ENCODE measurements at places on chromosomes 12 and 14. TPM values are rescaled to one million over a fixed set of nuclear protein-coding genes. Genes with fewer than 3 reads are reported as not detected.

Gene KIF26A
- 4.8 TPM for total RNA-seq

Gene DIO3
- total RNA-seq = 0.99 TPM

Gene DAO
- total RNA-seq = not detected

DNA sequence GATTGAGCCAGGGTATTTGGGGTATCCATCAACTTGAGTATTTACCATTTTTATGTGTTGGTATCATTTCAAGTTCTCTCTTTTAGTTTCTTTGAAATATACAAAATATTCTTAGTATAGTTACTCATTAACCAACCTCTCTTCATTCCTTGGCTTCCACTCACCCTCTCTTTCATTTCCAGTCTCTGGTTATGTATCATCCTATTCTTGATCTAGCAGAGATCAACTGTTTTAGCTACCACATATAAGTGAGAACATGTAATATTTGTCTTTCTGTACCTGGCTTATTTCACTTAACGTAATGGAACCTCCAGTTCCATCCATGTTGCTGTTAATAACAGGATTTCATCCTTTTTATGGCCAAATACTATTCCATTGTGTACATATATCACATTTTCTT lies 86.9 kb downstream of the DACT1 start:
- H3K27ac ChIP-seq = no peak overlapping the region
- no peaks in the 10 kb centered on the region for H3K4me1 ChIP-seq
- H3K36me3 ChIP-seq = no peaks in the 10 kb centered on the region
- H3K4me3 ChIP-seq = no peak overlapping the region

- no peak overlapping the region for H3K27ac ChIP-seq
- peaks cover 19% of the 10 kb centered on the region for H3K4me1 ChIP-seq
- H3K4me3 ChIP-seq = no peak overlapping the region
- H3K36me3 ChIP-seq = no peaks in the 10 kb centered on the region
- no peak for DNase-seq
- no peaks in the 10 kb centered on the region for H3K27me3 ChIP-seq
Measured at GRCh38 chr12:93798279-93799151, 121.3 kb downstream of the CRADD start.

Gene TSPAN19
- not detected for total RNA-seq

GRCh38 chr12:30330565-30330964 lies 365.1 kb downstream of the IPO8 start:
- no peak overlapping the region for H3K4me3 ChIP-seq
- no peaks in the 10 kb centered on the region for H3K27me3 ChIP-seq
- DNase-seq = no peak
- no peak overlapping the region for H3K27ac ChIP-seq
- H3K4me1 ChIP-seq = no peaks in the 10 kb centered on the region
- H3K36me3 ChIP-seq = no peaks in the 10 kb centered on the region

DNA sequence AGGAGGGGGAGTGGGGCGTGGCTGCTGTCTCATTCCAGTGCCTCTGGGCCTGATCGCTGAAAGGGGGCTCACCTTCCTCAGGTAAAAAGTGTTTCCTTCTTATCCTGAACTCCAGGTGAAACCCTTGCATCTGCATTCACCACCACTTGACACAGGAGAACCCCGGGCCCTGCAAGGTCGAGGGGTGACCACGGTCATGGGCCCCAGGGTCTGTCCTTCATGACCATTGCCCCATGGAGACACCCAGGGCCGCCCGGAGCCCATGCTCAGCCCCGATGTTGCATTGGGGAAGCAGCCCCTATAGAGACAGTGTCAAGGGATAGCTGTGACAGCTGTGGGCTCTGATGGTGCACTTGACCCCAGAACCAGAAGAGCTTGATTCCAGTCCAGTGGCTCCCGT lies 34.4 kb upstream of the DYNC1H1 start:
- H3K27ac ChIP-seq = no peak overlapping the region
- peaks cover 22% of the 10 kb centered on the region for H3K4me1 ChIP-seq
- no peak for DNase-seq
- H3K4me3 ChIP-seq = no peak overlapping the region

- no peak for DNase-seq
- no peak overlapping the region for H3K4me3 ChIP-seq
- no peaks in the 10 kb centered on the region for H3K27me3 ChIP-seq
- no peak overlapping the region for H3K27ac ChIP-seq
Measured at GRCh38 chr14:31717294-31718085, 156.3 kb downstream of the NUBPL start.

DNA sequence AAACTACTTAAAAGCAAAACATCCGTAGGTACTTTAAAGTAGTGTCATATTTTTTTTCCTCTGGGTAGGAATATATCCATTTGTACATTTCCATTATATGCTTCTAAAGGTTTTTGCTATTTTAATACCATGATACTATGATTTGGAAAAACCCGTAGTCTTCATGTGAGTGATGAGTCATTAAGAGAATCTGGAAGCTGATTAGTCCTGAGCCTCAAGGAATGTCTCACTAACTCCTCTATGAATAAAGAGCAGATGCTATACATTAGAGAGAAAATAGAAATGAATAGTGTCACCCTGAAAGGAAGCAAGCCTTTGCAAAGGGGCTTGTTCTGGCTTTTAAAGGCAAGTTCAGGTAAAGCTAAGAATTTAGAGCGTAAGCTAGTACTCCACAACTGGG lies 432.1 kb downstream of the CCDC91 start:
- H3K4me3 ChIP-seq = no peak overlapping the region
- H3K27me3 ChIP-seq = no peaks in the 10 kb centered on the region
- no peak overlapping the region for H3K27ac ChIP-seq
- no peak for DNase-seq
- no peaks in the 10 kb centered on the region for H3K36me3 ChIP-seq

- H3K4me1 ChIP-seq = no peaks in the 10 kb centered on the region
- DNase-seq = no peak
- H3K27ac ChIP-seq = no peak overlapping the region
- H3K36me3 ChIP-seq = no peaks in the 10 kb centered on the region
Measured at GRCh38 chr12:92726850-92727249, 24.1 kb downstream of the PLEKHG7 start.

GRCh38 chr14:65304963-65305362 lies 107.6 kb upstream of the FUT8 start:
- DNase-seq = no peak
- H3K27ac ChIP-seq = no peak overlapping the region
- no peaks in the 10 kb centered on the region for H3K36me3 ChIP-seq

Gene GLIPR1
- total RNA-seq = 18.3 TPM

GRCh38 chr14:73237219-73237785 lies at the start of gene PAPLN:
PAPLN (plus strand) TSS chr14:73237506; CDS start chr14:73239779, 2,273 bp downstream.
- peaks cover 18% of the 10 kb centered on the region for H3K27me3 ChIP-seq
- H3K4me3 ChIP-seq = peak within 1 kb of the TSS; percentile 78
- peaks cover 68% of the 10 kb centered on the region for H3K4me1 ChIP-seq
- DNase-seq = peak; percentile 90
- no peaks in the 10 kb centered on the region for H3K36me3 ChIP-seq
- peak within 1 kb of the TSS; percentile 77 for H3K27ac ChIP-seq

DNA sequence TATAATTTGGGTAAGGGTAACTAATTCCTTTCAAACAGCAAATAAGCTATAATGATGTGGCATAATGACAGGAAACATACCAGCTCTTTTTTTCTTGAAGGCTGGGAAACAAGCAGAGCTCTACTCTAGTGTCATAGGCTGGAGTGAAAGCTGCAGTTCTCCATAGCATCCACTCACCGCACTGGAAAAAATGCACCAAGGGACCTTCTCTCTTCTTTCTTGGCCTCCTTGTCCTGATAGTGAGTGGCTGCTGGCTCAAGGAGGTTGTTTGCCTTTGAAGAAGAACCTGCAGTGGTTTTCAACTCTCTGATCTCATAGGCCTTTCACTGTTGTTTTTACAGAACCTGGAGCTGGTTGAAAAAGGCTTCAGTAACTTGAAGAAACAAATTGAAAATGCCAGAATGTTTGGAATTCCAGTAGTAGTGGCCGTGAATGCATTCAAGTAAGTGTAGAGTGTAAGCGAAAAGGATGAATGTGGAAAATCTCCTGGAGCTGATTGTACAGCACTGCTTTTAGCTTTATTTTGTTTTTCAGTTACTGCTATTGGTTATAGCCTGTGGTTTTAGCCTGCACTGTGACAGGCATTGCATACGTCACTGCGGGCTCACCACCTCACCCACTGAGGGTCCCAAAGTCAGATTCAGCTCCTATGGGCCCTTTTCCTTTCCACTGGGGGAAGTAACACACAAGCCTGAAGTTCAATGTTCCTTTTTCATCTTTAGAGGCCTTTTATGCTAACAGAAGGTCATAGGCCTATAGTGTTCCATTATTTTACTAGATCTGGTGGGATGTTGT lies 17.2 kb upstream of the AKAP5 start:
- H3K27ac ChIP-seq = peak overlapping the region; percentile 36
- peaks cover 20% of the 10 kb centered on the region for H3K4me1 ChIP-seq
- DNase-seq = no peak

Gene NFE2
- total RNA-seq = 0.32 TPM

- no peaks in the 10 kb centered on the region for H3K36me3 ChIP-seq
- no peak overlapping the region for H3K27ac ChIP-seq
- H3K27me3 ChIP-seq = no peaks in the 10 kb centered on the region
- H3K4me1 ChIP-seq = peaks cover 60% of the 10 kb centered on the region
Measured at GRCh38 chr12:68334132-68334531, 2.0 kb upstream of the MDM1 start.

DNA sequence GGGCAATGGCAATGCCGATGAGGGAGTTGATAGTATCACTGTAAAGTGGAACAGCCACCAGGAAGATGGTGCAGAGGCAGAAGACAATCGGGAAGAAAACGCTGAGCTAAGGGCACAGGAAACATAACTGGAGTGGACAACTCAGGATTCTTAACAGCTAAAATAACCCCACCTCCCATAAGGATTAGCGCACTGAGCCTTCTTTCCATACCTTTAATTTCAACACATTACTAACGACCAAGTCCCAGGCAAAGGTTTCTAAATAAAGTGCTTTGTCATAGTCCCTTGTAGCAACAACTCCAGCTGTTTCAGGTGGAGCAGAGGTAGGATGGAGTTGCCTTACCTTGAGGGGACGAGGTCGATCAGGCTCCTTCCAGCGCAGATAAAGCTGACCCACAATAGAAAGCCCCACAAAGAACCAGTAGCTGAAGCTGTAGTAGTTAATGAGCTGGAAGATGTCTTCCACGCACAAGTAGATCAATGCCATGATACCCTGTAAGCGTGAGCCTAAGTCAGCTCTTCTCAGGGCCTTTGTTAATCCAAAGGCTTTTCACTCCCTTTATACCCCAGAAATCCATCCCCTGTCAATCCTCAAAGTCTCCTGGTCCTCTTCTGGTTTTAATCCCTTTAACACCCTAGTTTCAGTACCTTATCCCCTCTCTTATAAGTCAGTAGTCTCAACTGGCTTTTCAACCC lies 7.7 kb downstream of the OXA1L start:
- H3K27ac ChIP-seq = no peak overlapping the region
- peaks cover 32% of the 10 kb centered on the region for H3K36me3 ChIP-seq
- DNase-seq = no peak
- no peaks in the 10 kb centered on the region for H3K27me3 ChIP-seq
- no peak overlapping the region for H3K4me3 ChIP-seq
- H3K4me1 ChIP-seq = no peaks in the 10 kb centered on the region

Gene ARHGEF25
- total RNA-seq = 120 TPM

Gene OR4K14
- total RNA-seq = not detected

Data from esophagus muscularis mucosa (tissue), 4 donors.